ENCODE measurements at places on chromosomes 6 and 20.

GRCh38 chr6:3844097-3844463 lies 5.1 kb upstream of the FAM50B start:
- DNase-seq = no peak

GRCh38 chr6:54428431-54428830 lies 120.2 kb downstream of the TINAG start:
- no peak for DNase-seq

GRCh38 chr6:43843669-43844171 lies 73.7 kb downstream of the VEGFA start:
- DNase-seq = no peak

- no peak for DNase-seq
Observed at GRCh38 chr20:12695937-12696336, 312.8 kb upstream of the SPTLC3 start.

GRCh38 chr6:166977621-166978525 lies 21.3 kb upstream of the CEP43 start:
- no peak for DNase-seq

- DNase-seq = no peak
Observed at GRCh38 chr6:136483906-136484305, 66.3 kb downstream of the MAP7 start.

GRCh38 chr20:2624190-2624589 lies 28.2 kb upstream of the NOP56 start:
- DNase-seq = no peak

DNA sequence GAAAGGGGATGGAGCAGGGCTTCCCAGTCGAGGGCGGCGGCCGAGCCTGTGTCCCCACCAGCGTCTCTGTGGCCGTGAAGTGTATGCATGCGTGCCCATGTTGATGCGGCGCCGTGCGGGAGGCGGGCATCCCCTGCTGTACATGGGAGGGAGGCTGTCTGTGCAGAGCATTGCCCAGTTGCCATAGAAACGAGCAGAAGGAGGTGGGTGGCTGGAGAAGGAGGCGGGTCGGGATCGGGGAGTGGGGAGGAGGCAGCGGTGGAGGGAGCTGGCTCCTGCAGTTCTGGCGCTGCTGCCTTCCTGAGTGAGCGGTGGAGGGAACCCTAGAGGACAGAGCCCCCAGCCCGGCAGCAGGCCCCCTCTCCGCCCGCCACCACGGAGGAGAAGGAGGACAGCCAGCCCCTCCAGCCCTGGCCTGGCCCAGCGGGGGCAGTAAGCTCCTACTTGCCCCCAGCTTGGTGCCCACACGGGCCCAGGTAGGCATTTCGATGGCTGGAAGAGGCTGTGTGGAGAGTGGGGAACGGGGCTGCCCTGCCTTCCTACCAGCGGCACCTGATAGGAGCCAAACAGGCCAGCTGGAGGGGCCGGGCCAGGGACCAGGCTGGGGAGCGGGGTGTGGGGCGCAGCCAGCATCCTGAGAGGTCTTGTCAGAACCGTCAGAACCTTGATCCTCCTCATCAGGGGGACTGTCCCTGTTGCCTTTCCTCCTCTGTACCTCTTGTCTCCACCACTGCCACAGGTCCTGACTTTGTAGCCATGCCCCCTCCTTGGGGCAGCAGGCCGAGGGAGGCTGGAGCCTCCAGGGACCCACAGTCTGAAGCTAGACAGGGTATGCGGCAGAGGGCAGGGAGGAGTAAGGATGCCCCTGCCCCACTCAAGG lies 41.3 kb downstream of the SPDEF start:
- DNase-seq = no peak

DNA sequence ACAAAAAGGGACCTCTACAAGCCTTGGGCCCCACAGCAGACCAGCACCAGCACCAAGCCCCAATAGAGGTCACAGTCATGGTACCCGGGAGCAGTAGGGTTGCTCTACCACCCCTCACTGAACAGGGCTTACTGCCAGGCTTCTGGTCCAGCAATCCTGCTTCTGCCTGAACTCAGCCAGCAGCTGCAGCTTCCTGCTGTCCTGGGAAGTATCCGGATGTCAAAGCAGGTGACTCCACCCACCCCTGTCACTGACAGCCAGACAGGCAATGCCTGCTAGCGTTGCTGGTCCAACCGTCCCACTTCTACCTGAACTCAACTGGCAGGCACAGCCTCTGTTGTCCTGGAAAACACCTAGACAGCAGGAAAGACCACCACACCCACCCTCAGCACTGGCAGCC lies 47.0 kb upstream of the PCSK2 start:
- no peak for DNase-seq

DNA sequence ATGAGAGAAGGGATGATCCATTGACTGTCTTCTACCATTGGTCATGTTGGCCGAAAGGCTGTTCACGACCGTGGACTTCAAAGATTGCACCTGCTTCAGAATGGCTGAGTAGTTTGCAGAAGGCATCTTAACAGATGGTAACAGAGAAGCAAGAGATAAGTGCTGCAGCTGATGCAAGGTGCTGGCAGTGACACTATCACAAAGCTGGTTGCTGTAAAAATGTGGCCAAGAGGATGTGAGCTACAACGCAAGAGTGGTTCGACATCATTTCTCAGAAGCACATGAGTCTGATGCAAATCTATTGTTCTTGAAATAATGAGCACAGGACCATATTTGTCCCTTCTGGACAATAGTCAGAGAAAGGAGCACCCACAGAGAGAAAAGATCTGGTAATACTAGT lies 27.0 kb upstream of the ANKEF1 start:
- no peak for DNase-seq

DNA sequence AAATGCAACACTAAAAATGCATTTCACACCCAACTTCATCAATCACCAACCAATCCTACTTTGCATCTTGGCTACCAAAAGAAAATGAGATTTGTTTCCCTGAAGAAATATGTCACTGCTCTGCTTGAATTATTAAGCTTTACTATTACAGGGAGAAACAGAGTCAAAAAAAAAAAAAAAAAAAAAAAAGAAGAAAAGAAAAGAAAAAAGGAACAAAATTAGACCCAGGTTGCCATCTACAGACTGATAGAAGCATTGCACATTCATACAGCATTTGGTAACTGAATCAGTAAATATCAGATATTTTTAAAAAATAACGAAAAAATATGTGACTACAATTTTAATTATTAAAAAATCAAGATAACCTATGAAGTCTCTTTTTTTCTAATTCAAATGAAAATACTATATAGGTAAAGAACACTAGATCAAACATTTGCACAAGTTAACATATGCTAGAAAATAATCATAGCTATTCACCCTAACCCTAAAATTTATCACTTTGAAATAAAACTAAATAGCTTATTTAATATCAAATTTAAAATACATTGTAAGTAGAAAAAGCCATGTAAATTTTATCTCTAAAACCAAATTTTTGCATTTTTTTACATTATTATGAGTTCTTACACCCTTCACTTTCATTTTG lies 83.3 kb downstream of the DCDC2 start:
- peak; percentile 3 for DNase-seq

GRCh38 chr6:112366695-112367553 lies 19.8 kb downstream of the RFPL4B start:
- no peak for DNase-seq

DNA sequence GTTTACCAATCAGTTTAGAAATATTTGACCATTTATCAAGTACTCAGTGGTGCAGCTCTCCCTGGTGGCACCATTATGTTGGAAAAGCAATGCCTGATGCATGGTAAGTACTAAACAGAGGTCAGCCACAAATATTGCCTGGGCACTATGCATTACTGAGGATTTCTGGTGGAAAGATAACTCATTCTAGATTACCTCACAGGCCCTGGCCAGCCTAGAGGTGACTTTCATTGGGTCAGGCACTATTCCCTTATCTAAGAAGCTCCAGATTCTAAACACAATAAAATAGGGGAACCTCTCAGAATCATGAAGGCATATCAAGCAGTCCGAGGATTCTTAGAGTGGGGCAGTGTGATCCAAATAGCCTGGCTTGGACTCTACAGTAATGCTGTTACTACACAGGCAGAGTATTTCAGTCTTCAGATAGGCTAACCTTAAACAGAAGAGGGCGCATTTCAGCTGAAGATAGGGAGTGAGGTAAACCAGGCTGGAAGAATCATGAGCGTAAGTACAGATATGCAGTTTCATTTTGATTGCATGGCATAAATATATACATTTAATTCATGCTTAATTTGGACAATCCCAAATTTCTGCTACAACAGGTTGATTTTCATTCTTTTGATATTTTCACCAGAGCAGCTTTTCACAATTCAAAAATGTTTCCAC lies 12.1 kb downstream of the LGSN start:
- DNase-seq = no peak

- no peak for DNase-seq
Observed at GRCh38 chr6:81606965-81607381, 145.5 kb downstream of the TENT5A start.

DNA sequence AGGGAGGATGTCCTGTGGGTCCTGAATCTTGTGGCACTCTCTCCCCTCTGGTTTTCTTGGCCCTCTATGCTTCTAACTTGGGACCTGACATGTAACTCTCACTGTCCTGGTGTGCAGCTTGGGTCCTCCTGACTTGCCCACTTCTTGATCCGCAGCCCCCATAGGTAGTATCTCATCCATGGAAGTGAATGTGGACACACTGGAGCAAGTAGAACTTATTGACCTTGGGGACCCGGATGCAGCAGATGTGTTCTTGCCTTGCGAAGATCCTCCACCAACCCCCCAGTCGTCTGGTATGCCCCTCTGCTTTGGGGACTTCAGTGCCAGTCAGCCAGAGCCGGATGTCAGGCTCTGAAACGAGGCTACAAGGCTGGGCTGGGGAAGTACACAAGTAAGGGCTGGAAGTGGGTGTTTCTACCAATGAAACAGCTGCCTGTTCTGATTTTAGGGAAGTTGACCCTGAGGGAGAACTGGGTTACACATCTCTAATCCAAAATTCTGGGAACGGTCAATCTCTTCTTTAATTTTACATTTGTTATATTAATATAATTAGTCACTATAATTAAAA lies 641 bp downstream of the DBNDD2 start:
- peak; percentile 51 for DNase-seq

DNA sequence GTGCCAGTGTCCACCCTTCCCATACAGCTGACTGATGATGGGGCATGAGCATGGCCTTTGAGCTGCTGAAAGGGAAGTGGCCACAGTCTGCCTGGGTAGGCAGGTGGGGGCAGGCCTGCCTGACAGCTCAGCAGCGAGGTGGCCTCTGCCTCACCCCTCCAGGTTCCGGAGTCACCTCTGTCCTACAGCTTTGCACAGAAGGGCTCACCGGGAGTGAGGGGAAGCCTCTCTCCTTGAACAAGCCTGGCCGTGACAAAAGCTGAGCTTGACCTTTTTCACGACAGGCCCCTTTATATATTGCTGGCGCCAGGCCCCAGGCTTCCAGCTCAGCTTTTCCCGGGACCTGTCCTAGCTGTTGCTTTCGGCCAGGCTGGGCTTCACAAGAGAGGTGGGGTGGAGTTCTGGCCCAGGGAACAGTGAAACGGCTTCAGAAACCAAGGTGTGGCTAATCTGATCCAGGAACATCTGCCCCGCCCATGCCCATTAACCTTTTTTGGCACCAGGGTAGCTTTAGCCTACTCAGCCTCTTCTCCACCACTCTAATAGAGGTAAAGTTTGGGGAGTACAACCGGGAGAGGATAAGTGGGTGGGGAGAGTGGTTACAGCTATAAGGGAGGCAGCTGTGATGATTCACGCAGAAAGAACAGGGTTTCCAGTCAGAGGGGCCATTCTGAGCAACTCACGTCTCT lies 42.9 kb downstream of the C6orf132 start:
- no peak for DNase-seq

DNA sequence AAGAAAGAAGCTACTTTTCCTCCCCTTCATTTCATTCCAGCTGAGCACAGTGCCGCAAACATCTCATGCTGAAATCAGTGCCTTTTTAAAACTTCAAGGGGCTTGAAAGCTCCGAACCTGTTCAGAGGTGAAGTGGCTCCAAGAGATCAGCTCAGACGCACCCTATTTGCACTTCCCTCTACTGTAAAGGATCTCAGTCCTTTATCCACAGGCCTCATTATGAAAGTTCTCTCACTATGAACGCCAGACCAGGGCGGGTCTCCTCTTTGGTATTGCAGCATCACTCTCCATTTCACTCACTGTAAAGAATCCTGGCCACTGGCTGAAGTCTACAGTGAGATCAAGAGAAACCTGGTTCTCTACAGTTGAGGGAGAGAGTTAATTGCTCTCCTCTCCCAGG lies 232.7 kb upstream of the POU3F2 start:
- DNase-seq = no peak

DNA sequence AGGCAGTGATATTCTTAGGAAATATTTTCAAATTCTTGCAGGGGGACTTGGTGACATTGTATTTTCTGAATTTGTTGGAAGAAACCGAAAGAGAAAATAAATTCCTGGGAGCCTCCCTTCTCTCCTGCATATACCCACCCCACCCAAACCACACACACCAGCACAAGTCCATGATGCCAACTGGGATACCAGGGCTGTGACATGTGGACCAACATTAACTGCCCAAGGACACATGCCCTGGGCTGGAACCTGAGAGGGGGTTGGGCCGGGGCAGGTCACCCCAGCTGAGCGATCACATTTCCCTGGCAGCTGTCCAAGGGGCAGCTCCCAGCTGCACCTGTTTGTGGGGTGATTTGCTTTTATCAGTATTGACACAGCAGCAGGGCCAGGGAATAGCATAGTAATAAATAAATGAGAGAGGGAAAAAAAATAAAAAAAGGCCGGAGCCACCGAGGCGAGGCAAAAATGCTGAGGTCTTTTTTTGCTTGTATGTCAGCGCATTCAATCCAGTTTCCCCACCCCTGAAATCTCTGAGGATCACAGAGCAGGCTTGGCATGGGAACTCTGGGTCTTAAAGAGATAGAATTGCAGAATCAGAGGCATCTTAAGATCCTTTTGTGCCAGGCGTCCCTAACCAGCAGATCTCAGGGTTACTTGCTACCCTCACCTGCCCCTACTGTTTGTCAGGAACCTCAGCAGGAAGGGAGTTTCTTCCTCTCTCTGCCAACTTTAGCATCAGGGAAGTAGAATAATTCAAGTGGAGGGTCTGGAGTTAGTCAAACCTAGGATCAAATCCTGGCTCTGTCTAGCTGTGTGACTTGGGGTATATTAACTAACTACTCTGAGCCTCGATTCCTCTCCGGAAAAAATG lies 66.5 kb upstream of the PIM1 start:
- DNase-seq = no peak

- DNase-seq = no peak
Observed at GRCh38 chr6:160055813-160056212, 65.8 kb upstream of the SLC22A1 start.

- DNase-seq = no peak
Observed at GRCh38 chr20:7437311-7437710, 502.9 kb downstream of the HAO1 start.

DNA sequence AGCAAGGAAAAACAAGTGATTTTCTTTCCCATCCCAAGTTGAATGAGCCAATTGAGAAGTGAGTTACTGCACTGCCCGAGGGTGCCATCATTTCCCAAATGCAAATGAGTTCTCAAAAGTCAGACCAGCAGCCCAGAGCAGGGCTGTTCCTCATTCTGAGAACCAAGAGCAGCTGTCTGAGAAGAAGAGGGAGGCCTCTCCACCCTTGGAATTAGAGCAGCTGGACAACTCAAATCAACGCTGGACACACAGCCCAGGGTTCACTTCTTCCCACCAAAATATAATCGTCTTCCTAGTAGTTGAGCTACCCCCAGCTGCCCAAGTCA lies 4.6 kb upstream of the PREX1 start:
- peak; percentile 34 for DNase-seq

All from bone marrow (tissue), 2 donors.